ENCODE measurements at places on chromosomes 13 and 19. TPM values are rescaled to one million over a fixed set of nuclear protein-coding genes. Genes with fewer than 3 reads are reported as not detected.
A peak's percentile ranks its signal among the peaks of the same experiment; 100 is the strongest.

GRCh38 chr13:111401151-111401550 lies 80.7 kb downstream of the TEX29 start:
- no peak for DNase-seq

DNA sequence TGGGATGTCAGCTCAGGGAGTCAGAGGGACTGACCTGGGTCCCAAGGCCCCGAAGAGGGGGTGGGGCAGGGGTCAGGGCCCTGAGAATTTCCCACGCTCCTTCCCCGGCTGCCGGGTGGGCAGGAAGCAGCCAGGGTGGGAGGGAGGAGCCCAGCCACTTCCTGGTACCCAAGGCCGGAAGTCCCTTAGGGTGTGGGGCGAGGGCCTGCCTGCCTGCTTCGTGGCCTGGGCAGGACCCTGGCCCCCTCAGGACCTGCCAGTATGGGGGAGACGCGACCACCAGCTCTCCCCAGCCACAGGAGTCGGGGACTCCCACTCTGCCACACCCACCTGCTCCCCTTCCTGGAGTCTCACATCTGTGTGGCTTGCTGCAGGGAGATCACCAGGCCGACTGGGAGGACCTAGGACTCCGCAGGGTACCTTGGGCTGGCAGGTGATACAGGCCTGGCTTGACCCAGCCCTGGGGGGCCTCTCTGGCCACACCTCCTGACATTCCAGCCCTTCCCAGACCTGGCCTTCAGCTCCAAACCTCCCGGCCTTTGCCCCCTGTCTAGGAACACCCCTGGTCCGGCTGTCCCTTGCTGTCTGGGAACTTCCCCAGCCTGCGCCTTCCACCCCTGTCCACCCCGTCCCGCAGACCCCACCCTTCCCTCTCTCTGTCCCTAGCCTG lies 9.8 kb upstream of the CIRBP start:
- DNase-seq: no peak

- no peak for DNase-seq
These were observed 229.0 kb downstream of the POSTN start for GRCh38 chr13:37369616-37370015.

DNA sequence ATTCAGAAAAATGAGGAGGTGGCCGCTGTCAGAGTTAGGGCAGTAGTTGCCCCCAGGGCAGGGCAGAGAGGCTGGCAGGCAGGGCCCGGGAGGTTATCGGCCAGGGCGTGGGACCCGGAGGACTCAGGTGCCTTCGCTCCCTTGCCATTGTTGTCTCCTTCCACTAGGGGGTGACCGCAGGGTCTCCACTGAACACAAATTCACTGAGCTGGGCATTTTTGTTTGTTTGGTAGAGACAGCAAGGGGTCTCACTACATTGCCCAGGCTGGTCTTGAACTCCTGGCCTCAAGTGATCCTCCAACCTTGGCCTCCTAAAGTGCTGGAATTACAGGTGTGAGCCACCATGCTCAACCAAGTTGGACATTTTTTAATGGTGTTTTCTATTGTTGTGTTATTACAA lies 25.1 kb downstream of the CARS2 start:
- DNase-seq: no peak

DNA sequence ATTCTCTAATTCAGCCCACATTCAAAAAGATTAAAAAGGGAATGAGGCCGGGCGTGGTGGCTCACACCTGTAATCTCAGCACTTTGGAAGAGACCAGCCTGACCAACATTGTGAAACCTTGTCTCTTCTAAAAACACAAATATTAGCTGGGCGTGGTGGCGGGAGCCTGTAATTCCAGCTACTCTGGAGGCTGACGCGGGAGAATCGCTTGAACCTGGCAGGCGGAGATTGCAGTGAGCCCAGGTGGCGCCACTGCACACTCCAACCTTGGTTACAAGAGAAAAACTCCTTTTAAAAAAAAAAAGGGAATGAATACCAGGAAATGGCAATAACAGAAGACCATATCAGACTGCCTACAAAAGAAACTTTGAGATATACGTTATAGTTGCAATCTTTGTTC lies 1244.5 kb downstream of the PCDH9 start:
- no peak for DNase-seq

GRCh38 chr19:368630-369024 lies 24.0 kb upstream of the MIER2 start:
- no peak for DNase-seq

GRCh38 chr13:76684336-76684735 lies 201.9 kb downstream of the KCTD12 start:
- DNase-seq: no peak

DNA sequence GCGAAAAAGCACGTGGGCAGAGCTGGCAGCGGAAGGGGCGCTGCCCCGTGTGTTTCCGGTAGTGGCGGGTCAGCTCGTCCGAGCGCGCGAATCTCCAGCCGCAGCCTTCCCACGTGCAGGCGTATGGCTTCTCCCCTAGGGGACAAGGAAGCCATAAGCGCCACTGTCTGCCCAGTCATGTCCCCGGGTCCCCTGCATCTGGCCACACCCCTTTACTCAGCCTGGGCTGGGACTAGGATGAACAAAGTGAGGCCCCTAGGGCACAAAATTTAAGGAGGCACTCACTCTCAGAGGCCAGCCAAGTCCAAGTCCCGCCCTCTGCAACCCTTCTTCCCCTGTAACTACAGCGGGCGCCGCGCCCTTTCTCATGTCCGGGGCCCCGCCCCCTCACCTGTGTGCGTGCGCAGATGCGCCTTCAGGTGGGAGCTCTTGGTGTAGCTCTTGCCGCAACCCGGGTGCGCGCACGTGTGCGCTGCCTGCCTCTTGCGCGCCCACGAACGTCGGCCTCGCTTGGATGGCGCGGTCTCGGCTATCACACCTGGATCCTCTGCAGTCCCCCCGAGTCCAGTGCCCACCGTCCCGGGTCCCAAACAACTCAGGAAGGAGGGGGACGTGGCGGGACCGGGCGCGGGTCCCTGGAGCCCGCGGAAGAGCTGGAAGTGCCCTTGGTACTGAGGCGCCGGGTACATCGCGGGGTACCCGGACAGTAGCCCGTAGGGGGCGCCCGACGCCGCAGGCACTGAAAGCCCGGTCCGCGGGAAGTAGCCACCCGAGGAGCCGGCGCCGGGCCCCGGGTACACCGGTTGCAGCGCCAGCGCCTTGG lies 1.9 kb downstream of the KLF1 start:
- DNase-seq: peak; percentile 88

DNA sequence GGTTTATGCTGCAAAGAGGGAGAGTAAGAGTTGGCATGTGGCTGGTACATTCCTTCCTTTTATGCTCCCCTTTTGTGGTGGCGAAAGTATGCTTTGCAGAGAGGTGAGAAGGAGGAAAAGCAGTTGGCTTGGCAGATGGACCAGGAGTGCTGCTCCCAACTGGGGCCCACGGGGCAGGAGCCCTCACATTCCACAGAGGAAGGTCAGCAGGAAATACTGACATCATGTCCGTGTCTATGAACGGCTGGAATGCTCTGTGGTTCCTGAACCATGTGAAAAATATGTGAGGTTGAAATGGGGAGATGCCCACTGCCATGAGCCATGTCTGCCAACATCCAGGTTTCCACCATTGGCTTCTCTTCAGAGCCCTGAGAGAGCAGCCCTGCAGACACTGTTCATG lies 33.3 kb upstream of the GAS6 start:
- no peak for DNase-seq

- DNase-seq: no peak
These were observed 2.3 kb downstream of the PPP1R15A start for GRCh38 chr19:48874303-48875135.

DNA sequence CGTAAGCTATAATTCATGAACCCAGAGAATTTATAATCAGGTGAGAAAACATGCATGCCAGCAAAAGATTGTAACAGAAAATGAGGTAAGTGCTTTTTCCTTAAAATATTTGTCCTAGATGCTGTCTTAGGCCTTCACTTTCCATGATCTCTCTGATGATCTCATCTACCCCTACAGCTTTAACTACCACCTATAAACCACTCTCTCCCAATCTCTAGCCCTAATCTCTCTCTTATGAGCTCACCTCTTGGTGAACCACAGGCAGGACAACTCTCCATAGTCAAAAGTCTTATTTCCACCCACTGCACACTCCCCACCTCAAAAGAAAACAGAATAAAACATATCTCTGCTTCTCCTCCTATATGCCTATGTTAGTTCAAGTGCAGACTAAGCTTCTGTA lies 137.1 kb downstream of the SLC7A1 start:
- no peak for DNase-seq

GRCh38 chr19:11463391-11463790 lies 17.5 kb downstream of the ELAVL3 start:
- no peak for DNase-seq

DNA sequence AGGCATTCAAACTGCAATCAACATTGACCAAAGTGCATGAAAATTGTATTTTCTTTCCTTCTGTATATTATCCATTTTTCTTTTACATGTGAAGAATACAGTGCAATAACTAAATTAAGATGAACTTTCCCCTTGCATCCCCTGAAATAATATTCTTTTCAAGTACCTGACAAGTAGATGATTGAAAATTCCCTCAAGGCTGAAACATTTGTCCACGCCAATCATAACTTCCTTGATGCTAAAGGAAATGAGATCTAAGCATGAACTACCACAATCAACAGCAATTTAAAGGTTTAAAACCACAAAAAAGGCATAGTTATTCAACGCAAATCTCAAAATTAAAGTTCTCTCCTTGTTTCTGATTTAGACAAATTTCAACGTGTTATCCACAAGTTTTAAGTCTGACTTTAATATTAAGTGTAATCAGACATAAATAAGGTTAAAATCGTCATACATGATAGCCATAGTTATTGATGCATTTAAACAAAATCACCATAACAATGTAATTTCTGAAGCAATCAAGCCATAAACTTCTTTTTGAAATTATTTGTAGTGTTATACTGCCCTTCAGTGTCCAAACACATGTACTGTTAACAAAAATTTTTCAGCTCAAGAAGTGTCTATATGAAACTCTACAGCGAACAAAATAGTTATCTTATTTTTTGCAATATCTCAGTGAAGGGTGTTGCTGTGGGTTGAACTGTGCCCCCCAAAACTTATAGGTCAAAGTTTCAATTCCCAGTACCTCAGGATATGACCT lies 169.5 kb downstream of the DCLK1 start:
- no peak for DNase-seq

GRCh38 chr13:49993666-49994065 lies 3.2 kb upstream of the TRIM13 start:
- no peak for DNase-seq

GRCh38 chr13:101763191-101763590 lies 310.7 kb downstream of the ITGBL1 start:
- no peak for DNase-seq

DNA sequence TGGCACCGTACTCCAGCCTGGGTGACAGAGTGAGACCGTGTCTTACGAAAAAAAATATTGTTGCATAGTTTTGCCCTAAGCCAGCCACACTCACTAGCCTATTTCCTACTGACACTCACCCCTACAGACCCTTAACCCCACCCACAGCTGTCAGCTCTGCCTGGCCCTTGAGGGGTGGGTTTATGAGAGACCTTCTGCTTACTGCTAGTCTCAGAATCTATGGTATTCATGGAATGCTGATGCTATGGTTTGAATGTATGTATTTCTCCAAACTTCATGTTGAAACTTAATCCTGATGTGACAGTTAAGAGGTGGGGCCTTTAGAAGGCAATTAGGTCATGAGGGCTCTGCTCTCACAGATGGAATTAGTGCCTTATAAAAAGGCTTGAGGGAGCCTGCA lies 79.2 kb upstream of the LRCH1 start:
- no peak for DNase-seq

DNA sequence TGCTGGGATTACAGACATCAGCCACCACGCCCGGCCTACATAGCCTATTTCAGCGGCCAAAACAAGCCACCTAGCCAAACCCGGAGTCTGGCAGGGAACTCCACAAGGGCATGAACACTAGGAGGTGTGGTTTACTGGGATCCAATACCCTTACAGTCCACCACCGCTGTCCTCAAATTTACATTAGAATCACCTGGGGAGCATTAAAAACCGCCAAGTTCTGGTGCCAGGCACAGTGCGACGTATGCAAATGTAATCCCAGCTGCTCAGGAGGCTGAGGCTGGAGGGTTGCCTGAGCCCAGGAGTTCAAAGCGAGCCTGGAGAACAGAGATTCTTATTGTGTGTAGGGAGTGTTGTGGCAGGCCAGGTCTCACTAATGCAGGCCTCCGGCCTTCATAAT lies 4.2 kb upstream of the AP1M1 start:
- no peak for DNase-seq

GRCh38 chr13:41428155-41428554 lies 29.2 kb upstream of the RGCC start:
- no peak for DNase-seq

GRCh38 chr19:30028118-30028991 lies 86.3 kb downstream of the URI1 start:
- DNase-seq: no peak

DNA sequence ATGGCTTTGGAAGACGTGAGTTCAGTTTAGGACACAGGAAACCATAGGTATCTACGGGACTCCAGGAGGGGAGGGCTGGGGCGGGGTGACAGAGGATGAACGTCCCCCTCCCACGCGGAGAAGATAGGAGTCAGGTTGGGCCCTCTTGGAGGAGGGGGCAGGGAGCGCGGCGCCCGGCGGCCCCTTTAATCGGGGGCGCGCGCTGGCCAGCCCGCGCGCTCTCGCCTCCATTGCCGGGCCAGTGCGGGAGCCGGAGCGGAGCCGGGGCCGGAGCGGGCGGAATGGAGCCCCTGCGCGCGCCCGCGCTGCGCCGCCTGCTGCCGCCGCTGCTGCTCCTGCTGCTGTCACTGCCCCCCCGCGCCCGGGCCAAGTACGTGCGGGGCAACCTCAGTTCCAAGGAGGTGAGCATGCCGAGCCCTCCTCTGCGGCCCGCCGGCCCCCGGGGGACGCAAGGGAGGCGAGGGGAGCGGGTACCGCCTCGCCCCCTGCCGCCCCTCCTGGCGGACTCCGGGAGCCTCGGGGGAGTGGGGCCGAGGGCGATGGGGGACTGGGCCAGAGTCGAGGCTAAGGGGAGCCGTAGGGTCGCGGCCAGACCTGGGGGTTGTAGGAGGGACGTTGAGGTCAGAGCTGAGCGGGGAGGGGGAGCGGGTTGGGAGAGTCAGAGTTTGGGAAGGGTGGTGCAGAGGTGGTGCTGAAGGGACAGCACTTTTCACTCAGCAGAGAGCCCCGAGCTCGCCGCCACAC lies at the start of gene TMEM145:
Gene TMEM145, plus strand, starts transcription at position 214 of the 744 bp plus-strand sequence. Its CDS starts 68 bp downstream, at position 282.
- no peak for DNase-seq

GRCh38 chr13:77714119-77714755 lies 16.8 kb downstream of the SLAIN1 start:
- no peak for DNase-seq

DNA sequence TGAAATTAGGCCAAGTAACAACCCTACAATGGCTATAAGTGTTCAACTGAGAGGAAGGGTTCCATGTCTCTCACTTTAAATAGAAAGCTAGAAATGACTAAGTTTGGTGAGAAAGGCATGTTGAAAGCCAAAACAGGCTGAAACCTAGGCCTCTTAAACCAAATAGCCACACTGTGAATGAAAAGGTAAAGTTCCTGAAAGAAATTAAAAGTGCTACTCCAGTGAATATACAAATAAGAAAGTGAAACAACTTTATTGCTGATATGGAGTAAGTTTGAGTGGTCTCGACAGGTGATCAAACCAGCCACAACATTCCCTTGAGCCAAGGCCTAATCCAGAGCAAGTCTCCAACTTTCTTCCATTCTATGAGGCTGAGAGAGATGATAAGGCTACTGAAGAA lies 209.6 kb downstream of the KLF12 start:
- DNase-seq: no peak

Gene LILRA1
- 0.58 TPM for polyA plus RNA-seq

Gene ZNF700
- polyA plus RNA-seq: 17.9 TPM

Gene ATXN8OS
- polyA plus RNA-seq: 0.32 TPM

Gene PRR12
- polyA plus RNA-seq: 27.4 TPM

Gene SACS
- polyA plus RNA-seq: 14.9 TPM

Measured in left lung (tissue), 14 donors.